Nephron progenitor cell (in vitro differentiated cells): ENCODE measurements at places on chromosomes 3 and 15.
A peak's percentile ranks its signal among the peaks of the same experiment; 100 is the strongest.

GRCh38 chr3:106277731-106278130, 408.9 kb upstream of the CBLB start:
- no peak for DNase-seq
- no peak overlapping the region for H3K4me3 ChIP-seq
- H3K4me1 ChIP-seq = peaks cover 14% of the 10 kb centered on the region
- peak overlapping the region; percentile 75 for H3K27ac ChIP-seq
- H3K27me3 ChIP-seq = no peaks in the 10 kb centered on the region

DNA sequence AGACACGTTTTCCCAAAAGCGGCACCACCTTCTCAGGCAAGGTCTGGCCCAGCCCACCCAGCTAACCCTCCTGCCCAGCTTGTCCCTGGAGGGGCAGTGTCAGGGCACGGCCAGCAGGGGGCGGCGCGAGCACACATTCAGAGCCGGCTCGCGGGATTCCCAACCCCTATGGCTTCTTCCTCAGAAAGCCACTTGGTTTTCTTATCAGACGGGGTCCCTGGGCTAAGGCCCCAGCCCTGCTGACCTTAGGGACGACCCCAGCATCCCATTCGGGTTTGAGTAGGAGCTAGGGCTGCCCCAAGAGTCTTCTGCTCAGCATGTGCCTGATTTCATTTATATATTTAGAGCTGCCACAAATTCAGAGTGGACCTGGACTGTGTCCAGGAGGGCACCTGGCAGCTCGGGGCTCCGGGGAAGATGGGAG, 14.5 kb downstream of the RLBP1 start:
- no peaks in the 10 kb centered on the region for H3K36me3 ChIP-seq
- H3K4me1 ChIP-seq = peaks cover 26% of the 10 kb centered on the region
- no peak overlapping the region for H3K27ac ChIP-seq
- H3K27me3 ChIP-seq = peaks cover 3% of the 10 kb centered on the region
- no peak overlapping the region for H3K4me3 ChIP-seq

DNA sequence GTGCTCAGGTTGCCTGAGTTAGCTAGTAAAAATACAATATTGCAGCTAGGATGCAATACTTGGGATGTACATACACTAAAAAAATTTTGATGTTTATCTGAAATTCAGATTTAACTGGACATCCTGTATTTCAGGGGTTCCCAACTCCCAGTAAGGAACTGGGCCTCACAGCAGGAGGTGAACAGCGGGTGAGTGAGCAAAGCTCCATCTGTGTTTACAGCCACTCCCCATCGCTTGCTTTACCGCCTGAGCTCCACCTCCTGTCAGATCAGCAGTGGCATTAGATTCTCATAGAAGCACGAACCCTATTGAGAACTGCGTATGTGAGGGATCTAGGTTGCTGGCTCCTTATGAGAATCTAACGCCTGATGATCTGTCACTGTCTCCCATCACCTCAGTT, 285.1 kb upstream of the PROK2 start:
- H3K4me3 ChIP-seq = no peak overlapping the region
- peaks cover 3% of the 10 kb centered on the region for H3K36me3 ChIP-seq
- DNase-seq = no peak
- peaks cover 5% of the 10 kb centered on the region for H3K27me3 ChIP-seq
- H3K4me1 ChIP-seq = peaks cover 14% of the 10 kb centered on the region
- no peak overlapping the region for H3K27ac ChIP-seq

DNA sequence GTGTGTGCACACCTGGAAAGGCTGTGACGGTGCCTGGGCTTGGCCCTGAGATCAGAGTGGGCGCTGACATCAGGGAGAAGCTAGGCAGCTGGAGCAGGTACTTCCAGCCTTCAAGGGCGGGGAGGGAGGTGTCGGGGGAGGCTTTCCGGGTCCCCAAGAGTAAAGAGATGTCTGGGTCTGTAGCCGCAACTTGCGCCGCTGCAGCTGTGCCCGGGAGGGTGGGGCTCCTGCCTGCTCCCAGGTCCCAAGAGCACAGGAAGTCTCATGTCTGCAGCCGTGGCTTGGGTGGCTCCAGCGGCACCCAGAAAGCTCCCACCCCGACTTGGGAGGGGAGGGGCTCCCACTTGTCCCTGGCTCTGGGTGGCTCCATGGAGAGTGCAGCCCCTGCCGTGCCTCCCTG, 103.2 kb upstream of the BNIP2 start:
- no peak for DNase-seq
- H3K4me3 ChIP-seq = no peak overlapping the region
- H3K27me3 ChIP-seq = no peaks in the 10 kb centered on the region
- no peaks in the 10 kb centered on the region for H3K36me3 ChIP-seq
- no peak overlapping the region for H3K27ac ChIP-seq

DNA sequence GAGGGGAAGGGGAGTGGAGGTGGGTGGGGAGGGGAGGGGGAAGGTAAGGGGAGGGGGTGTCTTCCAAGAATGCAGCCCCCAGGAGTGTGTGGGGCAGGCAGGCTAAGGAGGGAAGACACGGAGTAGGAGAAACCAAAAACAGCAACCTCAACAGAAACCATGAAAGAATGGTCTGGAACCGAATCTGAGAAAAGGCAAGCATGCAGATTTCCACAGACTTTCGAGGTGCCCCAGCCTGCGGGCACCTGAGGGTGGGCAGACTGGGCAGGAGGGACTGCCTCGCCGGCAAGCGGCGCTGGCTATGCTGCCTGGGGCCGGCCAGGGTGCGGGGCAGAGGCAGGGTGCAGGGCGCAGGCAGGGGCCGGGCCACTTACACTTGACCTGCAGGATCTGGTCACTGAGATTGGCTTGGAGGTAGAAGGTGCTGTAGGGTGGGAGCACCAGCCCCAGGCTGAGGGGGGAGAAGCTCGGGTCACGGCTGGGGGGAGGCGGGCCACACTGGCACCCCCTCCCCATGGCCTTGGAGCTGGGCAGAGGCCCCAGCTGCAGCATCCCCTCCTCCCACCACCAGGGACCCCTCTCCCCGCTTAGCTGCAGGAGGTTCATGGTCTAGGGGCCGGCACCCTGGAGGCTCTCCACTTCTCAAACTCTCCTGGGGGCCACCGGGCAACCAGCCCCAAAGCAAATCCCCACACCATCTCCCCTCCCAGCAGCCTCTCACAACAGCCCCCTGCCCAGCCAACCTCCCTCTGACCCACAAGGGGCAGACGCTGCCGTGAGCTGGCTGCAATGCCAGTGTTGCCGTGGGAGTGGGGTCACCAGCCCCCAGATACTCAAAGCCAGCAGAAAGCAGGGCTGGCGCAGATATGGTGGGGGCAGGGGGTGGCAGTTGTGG, 15.3 kb upstream of the TMEM115 start:
- H3K36me3 ChIP-seq = no peaks in the 10 kb centered on the region
- no peak for DNase-seq
- peaks cover 65% of the 10 kb centered on the region for H3K4me1 ChIP-seq
- no peak overlapping the region for H3K4me3 ChIP-seq
- H3K27ac ChIP-seq = no peak overlapping the region

GRCh38 chr3:140128631-140129030, 193.6 kb downstream of the CLSTN2 start:
- no peak overlapping the region for H3K4me3 ChIP-seq
- H3K27ac ChIP-seq = no peak overlapping the region
- H3K27me3 ChIP-seq = peaks cover 4% of the 10 kb centered on the region
- H3K4me1 ChIP-seq = no peaks in the 10 kb centered on the region

DNA sequence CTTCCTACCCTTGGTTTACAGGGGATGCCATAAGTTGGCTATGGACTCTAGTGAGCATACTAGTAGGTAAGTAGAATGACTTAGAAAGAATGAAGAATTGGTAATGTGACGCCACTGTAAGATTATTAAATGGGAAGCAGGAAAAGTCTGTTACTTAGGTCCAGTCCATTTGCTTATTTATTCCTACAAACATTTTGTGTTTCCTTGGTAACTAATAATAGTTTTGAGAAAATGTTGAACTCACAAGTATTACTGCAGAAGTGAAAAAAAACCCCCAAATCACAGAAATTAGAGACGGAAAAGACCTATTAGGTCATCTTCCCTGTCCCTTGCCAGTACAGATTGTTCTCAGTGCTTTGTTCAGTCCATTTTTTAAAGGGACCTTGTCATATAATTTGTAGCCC, 63.5 kb downstream of the CMSS1 start:
- peak overlapping the region; percentile 77 for H3K27ac ChIP-seq
- H3K4me1 ChIP-seq = peaks cover 34% of the 10 kb centered on the region
- no peak for DNase-seq
- no peak overlapping the region for H3K4me3 ChIP-seq
- H3K36me3 ChIP-seq = peaks cover 3% of the 10 kb centered on the region

- no peak for DNase-seq
- no peaks in the 10 kb centered on the region for H3K36me3 ChIP-seq
- no peak overlapping the region for H3K4me3 ChIP-seq
- no peaks in the 10 kb centered on the region for H3K27me3 ChIP-seq
Measured at GRCh38 chr3:131540821-131541220, 38.0 kb upstream of the MRPL3 start.

GRCh38 chr15:63441266-63441665, 59.6 kb upstream of the CA12 start:
- no peaks in the 10 kb centered on the region for H3K36me3 ChIP-seq
- no peak overlapping the region for H3K27ac ChIP-seq
- H3K4me1 ChIP-seq = peaks cover 28% of the 10 kb centered on the region

DNA sequence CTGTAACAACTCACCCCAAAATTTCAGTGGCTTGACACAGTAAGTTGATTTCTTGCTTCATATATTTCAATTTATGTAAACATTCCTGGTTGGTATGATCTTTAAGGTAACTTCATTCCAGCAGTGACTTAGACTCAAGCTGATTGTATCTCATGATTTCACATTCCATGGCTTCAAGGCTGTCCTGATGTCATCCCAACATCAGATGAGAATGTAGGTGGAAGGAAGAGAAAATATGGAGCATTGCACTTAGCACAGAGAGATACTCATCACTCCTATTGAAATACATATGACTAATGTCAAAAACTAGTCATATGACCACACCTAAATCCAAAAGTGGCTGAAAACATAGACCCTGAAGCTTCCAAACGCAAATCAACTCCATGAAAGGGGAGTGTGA, 793.8 kb downstream of the TBL1XR1 start:
- no peaks in the 10 kb centered on the region for H3K4me1 ChIP-seq
- no peaks in the 10 kb centered on the region for H3K27me3 ChIP-seq
- DNase-seq = no peak
- no peak overlapping the region for H3K27ac ChIP-seq
- H3K36me3 ChIP-seq = no peaks in the 10 kb centered on the region

- H3K4me1 ChIP-seq = peaks cover 23% of the 10 kb centered on the region
- peaks cover 72% of the 10 kb centered on the region for H3K27me3 ChIP-seq
- H3K27ac ChIP-seq = no peak overlapping the region
- no peak for DNase-seq
- no peaks in the 10 kb centered on the region for H3K36me3 ChIP-seq
- no peak overlapping the region for H3K4me3 ChIP-seq
Measured at GRCh38 chr3:136817448-136817847, 1.5 kb upstream of the SLC35G2 start.

- peaks cover 25% of the 10 kb centered on the region for H3K4me1 ChIP-seq
- peak overlapping the region; percentile 84 for H3K27ac ChIP-seq
- H3K27me3 ChIP-seq = peaks cover 2% of the 10 kb centered on the region
- peaks cover 55% of the 10 kb centered on the region for H3K36me3 ChIP-seq
Measured at GRCh38 chr15:70833861-70834765, 19.8 kb downstream of the LARP6 start.

DNA sequence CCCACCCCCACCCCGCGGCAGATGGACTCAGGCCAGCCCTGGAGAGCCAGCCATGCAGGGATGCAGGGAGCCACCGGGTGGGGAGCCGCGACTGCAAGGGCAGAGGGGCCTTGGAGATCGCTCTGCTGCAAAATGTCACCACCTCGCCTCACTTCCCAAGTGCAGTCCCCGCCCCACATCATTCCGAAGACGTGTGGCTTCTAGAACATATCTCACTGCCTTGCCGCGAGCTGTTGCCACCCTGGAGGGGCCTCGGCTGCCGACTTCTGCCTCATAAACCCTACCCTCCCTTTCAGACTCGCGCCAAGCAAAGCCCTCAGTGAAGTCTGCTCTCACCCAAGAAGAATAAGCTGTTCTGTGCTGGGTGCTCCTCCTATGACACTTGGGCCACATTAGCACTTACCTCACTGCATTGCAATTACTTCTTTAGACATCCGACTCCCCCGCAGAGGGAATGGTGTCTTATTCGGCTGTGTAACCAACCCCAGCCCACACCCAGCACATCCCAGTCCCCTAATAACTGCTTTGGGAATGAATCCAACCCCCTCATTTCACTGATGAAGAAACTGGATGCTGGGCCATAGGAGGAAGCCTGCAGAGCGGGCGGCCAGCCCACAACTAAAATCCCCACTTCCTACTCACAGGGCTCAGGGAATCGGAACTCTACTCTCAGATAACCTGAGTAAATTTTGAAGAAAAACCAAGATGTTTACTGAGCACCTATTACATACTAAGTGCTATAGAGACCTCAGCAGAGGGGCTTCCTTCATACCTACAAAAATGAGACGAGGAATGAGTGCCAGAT, 8.6 kb downstream of the TLE3 start:
- peak overlapping the region; percentile 89 for H3K27ac ChIP-seq
- peaks cover 12% of the 10 kb centered on the region for H3K27me3 ChIP-seq
- H3K4me3 ChIP-seq = peak overlapping the region; percentile 61

DNA sequence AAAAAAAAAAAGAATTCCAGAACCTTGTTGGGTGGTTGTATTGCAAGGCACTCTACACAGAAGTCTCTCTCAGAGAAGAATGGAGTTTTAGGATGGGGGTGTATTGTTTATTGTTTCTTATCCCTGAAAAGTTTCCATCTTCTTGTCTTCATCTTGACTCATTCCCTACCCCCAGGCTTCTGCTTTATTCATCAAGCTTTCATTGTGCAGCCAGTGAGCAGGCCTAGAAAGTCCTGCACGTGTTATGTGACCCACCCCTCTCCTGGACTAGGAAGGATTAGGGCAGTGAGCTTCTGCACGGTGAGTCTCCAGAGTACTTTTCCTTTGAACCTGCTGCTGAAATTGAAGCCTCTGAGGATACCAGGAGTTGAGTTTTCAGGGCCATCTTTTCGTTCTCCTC, 150.9 kb upstream of the IL12A start:
- peaks cover 6% of the 10 kb centered on the region for H3K27me3 ChIP-seq
- no peak overlapping the region for H3K4me3 ChIP-seq
- no peak for DNase-seq
- no peak overlapping the region for H3K27ac ChIP-seq
- no peaks in the 10 kb centered on the region for H3K36me3 ChIP-seq

GRCh38 chr15:78880242-78880533, 7.5 kb downstream of the MORF4L1 start:
- DNase-seq = no peak
- peaks cover 61% of the 10 kb centered on the region for H3K36me3 ChIP-seq
- no peak overlapping the region for H3K4me3 ChIP-seq
- peaks cover 1% of the 10 kb centered on the region for H3K27me3 ChIP-seq
- no peak overlapping the region for H3K27ac ChIP-seq

- H3K27me3 ChIP-seq = peaks cover 23% of the 10 kb centered on the region
- H3K4me3 ChIP-seq = no peak overlapping the region
- DNase-seq = no peak
- peaks cover 2% of the 10 kb centered on the region for H3K36me3 ChIP-seq
Measured at GRCh38 chr15:100052716-100053473, 288.9 kb downstream of the ADAMTS17 start.

GRCh38 chr15:36954486-36954885, 145.9 kb downstream of the MEIS2 start:
- no peak overlapping the region for H3K27ac ChIP-seq
- peaks cover 2% of the 10 kb centered on the region for H3K27me3 ChIP-seq
- H3K36me3 ChIP-seq = peaks cover 70% of the 10 kb centered on the region
- H3K4me3 ChIP-seq = no peak overlapping the region
- peaks cover 59% of the 10 kb centered on the region for H3K4me1 ChIP-seq
